Iris pigment epithelial cell (primary cell): ENCODE measurements at places on chromosomes 11 and 22.

DNA sequence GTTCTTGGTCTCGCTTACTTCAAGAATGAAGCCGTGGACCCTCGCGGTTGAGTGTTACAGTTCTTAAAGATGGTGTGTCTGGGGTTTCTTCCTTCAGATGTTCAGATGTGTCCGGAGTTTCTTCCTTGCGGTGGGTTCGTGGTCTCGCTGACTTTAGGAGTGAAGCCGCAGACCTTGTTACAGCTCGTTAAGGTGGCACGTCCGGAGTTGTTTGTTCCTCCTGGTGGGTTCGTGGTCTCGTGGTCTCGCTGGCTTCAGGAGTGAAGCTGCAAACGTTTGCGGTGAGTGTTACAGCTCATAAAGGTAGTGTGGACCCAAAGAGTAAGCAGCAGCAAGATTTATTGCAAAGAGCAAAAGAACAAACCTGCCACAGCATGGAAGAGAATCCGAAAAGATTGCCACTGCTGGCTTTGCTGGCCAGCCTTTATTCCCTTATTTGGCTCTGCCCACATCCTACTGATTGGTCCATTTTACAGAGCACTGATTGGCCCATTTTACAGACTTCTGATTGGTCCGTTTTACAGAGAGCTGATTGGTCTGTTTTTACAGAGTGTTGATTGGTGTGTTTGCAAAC, 27.1 kb upstream of the NXPE2 start:
- DNase-seq: no peak

GRCh38 chr11:16933756-16934603, 80.2 kb downstream of the PLEKHA7 start:
- DNase-seq: peak; percentile 29

GRCh38 chr11:45484326-45484883, 181.0 kb downstream of the CHST1 start:
- DNase-seq: no peak

DNA sequence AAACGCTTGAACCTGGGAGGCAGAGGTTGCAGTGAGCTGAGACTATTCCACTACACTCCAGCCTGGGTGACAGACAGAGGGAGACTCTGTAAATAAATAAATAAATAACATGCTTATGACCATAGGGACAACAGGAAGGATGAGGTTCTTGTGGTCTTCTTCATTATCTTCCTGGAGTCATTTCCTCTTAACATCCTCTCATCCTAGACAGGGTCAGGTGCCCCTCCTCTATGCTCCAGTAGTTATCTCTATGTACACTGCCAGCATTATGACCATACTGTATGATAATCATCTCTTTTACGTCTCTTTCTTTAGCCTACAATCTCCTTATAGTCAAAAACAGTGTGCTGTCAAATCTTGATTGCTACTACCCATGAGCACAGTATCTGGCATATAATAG, 17.7 kb downstream of the RAB30 start:
- DNase-seq: no peak

- no peak for DNase-seq
Measured at GRCh38 chr11:64453466-64453865, 94.5 kb downstream of the RPS6KA4 start.

- DNase-seq: no peak
Measured at GRCh38 chr22:41913040-41913719, 1.7 kb downstream of the SHISA8 start.
